ENCODE measurements at places on chromosomes 5 and 9.

- DNase-seq, result no peak
Measured at GRCh38 chr9:128787659-128788058, 606 bp downstream of the TBC1D13 start.

GRCh38 chr9:92647671-92648473 is 22.1 kb downstream of the IPPK start:
- no peak for DNase-seq

GRCh38 chr9:16625811-16626210 is 244.7 kb downstream of the BNC2 start:
- DNase-seq, result no peak

DNA sequence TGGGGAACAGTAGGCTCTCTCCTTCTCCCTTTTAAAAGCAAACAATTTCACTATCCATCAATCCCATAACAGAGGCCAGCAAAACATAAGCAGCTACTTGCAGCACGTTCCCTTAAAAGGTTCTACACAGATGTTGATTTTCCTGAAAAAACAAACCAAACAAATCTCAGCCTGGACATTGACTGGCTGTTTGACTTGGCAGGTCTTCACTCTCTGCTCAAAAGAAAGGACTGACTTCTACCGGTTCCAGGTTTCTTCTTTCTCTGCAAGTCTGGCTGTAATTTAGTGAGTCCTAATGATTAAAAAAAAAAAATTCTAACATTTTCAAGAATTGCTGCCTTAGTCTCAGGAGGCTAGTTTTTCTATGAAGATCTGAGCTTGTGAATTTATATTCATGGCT is 203.1 kb upstream of the EFNA5 start:
- no peak for DNase-seq

DNA sequence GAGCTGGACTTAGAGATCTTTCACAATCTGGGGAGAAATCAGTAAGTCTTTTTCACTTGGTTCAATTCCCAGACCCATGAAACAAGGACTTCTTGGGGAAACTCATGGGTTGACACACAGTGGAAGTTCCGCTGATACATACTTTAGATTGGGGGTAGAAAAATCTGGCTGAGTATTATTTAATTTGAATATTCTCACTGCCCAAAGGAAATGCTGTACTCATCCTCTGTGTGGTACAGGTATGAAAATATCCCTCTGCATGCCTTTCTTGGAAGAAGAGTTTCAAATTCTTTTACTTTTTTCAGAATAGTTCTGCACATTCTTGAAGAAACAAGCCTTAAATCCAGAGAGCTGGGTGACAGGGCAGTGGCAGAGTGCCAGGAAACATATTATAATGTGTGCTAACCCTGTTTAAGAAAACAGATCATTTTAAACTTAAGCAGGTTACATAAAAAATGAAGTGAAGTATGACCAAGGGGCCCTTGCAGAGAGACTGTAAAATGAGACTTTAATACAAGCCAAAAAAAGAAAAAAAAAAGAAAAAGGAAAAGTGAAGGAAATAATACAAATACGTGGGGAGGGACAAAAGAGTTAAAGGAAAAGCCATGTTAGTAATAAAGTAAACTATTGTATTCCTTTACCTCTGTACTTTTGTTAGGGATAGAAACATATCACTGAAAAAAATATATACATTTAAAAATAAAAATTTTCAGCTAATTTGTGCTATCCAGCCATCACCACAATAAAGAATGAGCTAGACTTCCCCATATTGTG is 173.4 kb upstream of the NR3C1 start:
- no peak for DNase-seq

DNA sequence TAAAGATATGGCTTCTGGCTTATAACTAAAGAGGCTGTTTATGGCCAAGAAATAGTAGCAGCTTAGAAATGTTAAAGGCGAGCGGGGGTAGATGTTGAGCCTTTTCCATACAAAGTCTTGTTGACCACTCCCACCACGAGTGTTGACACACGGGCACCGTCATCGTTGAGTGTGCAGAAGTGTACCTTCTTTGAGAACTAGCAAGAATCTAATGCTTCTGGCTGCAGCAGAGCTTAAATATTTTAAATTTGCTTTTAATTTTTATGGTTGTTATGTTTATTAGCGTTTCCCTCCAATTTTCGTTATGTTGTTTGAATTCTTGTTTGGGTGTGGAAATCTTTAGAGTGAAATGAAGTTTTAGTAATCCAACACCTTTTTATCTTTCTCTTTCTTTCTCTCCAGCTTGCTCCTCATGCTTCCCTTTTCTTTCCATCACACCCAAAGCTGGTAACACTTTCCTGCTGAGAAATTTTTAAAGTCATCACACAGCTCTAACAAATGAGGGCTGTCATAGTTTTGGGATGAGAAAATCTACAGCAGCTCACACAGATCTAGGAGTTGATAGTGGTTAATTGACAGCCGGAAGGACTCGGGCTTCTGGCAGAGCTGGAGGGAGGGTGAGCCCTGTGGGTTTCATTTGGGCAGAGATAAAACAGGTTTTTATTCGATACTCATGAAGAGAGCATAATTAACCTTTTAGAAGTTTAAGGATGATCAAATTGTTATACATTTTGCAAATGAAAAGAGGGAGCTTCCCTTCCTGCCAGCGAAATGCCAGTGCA is 120.1 kb upstream of the ZNF608 start:
- no peak for DNase-seq

All from stimulated activated CD8-positive, alpha-beta memory T cell treated with anti-CD3 and anti-CD28 coated beads, Interleukin-12 subunit alpha, Interleukin-12 subunit beta, amount 100 ng/mL, for 1 hour (primary cell).